ENCODE measurements at places on chromosomes 4 and X. TPM values are rescaled to one million over a fixed set of nuclear protein-coding genes. Genes with fewer than 3 reads are reported as not detected.

The TRIM61 gene
- total RNA-seq: 1.5 TPM

The SLC38A5 gene
- 2.2 TPM for total RNA-seq

The SHROOM2 gene
- 0.92 TPM for total RNA-seq

The ZAR1 gene
- not detected for total RNA-seq

The USP27X gene
- 2.3 TPM for total RNA-seq

Data from cardiac septum (tissue), 1 donor.